ENCODE measurements at places on chromosomes 7 and 10.

- no peak for DNase-seq
These were observed 25.6 kb upstream of the TMEM26 start for GRCh38 chr10:61478621-61479312.

DNA sequence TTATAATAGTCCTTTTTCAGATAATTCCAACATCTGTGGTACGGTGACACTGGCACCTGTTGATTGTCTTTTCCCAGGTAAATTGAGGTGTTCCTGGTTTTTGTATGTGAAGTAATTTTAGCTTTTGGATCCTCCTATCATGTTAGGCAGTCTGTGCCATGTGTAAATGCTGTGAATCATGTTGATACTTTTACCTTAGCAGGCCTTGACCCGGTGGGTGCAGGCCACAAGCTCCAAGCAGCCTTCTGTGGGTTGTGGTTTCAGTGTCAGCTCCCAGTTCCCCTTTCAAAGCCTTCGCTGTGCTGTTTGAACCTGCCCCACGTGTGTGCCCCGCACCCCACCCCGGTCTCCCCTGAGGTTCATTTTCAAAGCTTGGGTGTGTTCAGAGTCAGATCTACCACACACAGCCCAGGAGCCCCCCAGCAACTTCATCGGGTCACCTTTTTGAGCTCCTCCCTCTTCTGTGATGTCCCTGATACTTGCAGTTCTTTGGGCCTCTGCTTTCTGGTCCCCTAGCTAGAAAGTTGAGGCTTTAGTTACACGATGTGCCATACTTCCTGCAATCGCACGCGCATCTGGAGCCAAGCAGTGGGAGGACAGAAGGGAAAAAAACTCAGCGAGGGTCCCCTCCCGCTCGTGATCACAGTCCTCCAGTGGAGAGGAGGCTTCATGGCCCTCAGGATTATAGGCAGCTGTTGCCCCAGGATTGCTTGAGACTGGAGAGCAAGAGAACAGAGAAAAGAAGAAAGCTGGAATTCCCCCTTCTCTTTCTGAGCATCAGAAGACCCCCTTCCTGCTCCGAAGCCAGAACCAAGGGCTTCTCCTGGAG is 8.7 kb upstream of the BHLHA15 start:
- DNase-seq = peak; percentile 26

DNA sequence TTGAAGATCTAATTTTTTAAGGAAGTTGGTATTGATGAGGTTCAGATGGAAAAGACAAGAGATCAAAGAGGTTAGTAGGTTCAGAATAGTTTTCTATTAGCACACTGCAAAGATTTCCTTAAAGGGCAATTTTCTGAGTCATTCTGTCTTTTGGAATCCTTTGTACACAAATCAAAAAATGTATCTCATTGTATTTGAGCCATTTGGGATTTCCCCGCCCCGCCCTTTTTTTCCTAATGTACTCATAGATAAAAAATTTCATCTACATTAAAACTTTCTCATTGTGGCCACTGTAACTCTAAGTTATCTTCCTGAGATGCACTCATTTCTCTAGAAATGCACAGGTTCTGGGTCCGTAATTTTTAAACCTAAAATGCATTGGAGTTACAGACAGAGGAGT is 12.1 kb downstream of the GIMAP6 start:
- no peak for DNase-seq

- no peak for DNase-seq
These were observed 112.1 kb downstream of the SGMS1 start for GRCh38 chr10:50511492-50512213.

GRCh38 chr10:108574233-108574632 is 1349.1 kb downstream of the XPNPEP1 start:
- no peak for DNase-seq

DNA sequence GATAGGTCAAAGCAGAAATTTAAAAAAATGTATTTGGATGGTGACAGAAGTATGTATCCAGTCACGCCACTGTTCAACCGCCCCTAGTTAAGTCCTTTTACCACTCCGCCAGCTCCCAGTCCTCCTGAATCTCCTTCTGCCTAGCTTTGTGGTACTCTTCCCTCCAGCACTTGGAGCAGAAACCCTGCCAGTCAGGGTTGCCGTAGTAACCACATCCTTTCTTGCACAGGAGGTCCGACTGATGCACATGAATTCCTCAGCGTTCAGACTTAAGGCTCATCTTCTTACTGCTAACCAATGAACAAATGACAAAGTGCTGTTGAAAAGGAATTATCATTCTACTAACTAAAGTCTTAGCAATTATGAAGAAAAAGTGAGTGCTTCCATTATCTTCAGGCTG is 175.3 kb upstream of the KCTD7 start:
- DNase-seq = no peak

DNA sequence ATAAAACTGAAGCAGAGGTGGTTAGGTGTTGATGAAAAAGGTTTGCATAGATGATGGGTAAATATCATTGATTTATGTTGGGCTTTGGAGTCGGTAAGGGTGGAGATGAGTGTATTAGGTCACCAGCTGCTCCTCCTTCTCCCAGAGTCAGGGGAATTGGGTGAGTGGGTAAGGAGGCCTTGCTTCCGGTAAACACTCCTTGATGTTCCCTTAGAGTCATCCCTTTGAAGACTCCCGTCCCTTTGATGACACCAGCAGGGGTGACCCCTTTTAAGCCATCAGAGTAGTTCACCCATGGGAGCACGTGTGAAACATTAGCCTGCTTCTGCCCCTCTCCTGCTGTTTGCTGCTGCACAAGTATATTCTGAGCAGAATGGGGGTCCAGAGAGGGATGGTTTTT is 92.2 kb upstream of the DKK1 start:
- DNase-seq = no peak

- DNase-seq = no peak
These were observed 533.1 kb downstream of the KCNMA1 start for GRCh38 chr10:77104459-77104980.

DNA sequence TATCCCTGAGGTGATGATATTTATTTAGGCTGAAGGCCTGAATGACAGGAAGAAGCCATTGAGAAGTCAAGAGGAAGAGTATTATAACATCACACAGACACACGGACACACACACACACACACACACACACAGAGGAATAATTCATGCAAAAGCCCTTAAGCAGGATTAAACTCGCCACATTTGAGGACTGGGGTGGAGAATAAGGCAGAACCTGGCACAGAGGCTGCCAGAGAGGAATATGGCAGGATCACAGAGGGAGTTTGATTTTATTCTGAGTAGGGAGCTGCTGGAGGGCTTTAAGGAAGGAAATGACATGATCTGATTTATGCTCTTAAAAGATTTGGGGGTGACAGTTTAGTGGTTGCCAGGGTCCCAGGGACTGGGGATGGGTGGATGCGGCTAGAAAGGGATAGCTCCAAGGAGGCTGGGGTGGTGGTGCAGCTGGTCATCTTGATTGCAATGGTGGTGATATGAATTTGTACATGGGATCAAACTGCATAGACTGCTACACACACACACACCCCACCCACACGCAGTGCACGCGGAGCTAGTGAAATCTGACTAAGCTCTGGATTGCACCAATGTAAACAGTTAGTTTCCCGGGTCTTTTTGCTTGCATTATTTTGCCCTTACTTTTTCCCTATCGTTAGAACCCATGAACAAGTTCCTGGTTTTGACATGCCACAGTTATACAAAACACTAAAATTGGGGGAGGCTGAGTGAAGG is 11.2 kb downstream of the SMURF1 start:
- DNase-seq = no peak

DNA sequence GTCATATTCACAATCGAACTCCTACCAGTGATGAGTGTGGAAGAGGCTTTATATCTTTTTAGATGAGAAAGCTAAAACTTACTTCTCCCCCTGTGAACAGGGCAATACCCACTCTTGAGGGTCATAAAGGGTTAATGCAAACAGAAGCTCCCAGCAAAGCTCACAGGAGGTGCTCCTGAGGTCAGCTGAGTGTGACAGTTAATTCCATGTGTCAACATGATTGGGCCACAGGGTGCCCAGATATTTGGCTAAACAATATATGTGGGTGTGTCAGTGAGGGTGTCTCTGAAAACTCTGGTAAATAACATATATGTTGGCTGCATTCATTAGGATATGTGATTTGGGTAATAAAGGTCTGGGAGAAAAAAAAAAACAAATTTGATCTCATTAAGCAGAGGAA is 86.0 kb downstream of the HIP1 start:
- DNase-seq = no peak

DNA sequence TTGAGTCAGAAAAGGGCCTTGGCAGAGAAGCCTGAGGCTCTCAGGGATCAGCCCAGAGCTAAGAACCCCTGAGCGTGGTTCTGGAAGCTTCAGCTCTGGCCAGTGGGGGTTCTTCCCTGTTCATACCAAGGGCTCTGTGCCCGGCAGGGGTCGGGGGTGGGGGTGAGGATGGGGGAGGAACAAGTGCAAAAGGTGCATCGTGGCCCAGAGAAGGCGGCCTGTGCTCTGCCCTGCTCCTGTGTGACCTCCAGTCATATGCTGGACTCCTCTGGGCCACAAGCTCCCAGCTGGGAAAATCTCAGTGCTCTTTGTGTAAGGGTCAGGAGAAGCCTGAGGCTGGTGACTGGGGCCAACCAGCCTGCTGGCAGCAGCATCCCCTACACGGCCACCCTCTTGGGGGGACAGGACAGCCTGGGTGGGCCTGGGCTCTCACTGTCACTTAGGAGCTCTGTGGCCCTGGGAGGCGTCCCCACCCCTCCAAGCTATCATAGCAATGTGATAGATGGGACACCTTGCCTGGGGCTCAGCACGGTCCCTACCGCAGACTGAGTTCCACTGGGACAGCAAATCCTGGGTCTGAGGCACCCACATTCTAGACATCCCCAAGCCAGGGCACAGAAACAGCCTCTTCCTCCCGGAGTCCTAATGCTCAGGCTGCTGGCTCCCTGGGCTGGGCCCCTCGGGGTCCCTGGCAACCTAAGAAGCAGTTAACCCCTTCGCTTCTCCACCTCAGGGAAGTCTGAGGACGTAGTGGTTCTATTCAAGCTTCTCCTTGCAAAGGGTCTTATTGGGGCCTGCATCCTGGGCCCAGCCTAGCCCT is 2.5 kb downstream of the MMRN2 start:
- DNase-seq = no peak

DNA sequence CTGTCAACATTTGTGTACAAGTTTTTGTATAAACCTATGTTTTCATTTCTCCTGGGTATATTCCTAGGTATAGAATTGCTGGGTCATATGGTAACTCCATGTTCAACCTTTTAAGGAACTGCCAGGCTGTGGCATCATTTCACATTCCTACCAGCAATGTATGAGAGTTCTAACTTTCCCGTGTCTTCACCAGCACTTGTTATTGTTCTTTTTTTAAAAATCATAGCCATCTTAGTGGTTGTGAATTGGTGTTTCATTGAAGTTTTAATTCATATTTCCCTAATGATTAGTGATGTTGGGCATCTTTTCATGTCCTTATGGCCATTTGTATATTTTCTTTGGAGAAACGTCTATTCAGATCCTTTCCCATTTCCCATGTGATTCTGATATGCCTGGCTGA is 193.0 kb upstream of the PLXNA4 start:
- DNase-seq = no peak

DNA sequence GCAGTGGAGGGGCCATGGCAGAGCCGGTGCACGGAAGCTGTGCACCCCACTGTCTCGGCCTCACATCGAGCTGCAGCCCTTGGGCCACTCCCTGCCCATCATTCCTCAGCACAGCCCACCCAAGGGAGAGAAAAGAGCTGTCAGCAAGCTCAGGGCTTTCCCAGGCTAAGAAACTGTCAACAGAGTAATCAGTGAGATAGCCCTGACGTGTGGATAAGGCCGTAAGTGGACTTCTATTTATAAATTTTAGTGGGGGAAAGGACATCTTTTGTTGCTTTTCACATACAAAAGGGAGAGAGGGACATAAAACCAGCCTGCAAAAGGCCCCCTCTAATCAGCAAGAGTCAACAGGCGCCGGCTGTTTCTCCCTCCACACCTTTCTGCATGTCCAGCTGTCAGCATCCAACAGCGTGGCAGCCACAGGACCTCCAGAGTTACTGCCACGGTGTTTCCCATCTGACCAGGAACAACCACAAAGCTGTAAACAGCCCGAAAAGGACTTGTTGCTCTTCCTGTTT is 56.8 kb upstream of the DDC start:
- DNase-seq = no peak

DNA sequence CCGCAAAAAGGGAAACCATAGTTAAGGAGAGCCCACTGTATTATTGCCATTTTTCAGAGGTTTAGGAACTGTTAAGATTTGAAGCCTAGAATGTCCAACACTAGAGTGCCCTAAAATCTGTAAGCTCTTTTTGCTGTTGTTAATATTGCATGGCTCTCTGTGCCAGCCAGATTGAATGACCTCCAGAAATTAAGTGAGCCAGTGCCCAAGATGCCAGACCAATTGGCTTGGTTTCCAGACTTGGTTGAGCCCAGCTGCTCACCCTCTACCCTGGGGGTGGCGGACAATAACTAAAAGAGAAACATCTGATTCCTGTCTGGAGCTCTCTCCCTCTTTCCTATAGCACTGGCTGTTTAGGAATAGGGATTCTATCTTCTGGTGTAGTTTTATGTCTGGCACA is 340.1 kb downstream of the PHF14 start:
- DNase-seq = no peak

- DNase-seq = no peak
These were observed 109.3 kb downstream of the AOAH start for GRCh38 chr7:36614959-36615358.

DNA sequence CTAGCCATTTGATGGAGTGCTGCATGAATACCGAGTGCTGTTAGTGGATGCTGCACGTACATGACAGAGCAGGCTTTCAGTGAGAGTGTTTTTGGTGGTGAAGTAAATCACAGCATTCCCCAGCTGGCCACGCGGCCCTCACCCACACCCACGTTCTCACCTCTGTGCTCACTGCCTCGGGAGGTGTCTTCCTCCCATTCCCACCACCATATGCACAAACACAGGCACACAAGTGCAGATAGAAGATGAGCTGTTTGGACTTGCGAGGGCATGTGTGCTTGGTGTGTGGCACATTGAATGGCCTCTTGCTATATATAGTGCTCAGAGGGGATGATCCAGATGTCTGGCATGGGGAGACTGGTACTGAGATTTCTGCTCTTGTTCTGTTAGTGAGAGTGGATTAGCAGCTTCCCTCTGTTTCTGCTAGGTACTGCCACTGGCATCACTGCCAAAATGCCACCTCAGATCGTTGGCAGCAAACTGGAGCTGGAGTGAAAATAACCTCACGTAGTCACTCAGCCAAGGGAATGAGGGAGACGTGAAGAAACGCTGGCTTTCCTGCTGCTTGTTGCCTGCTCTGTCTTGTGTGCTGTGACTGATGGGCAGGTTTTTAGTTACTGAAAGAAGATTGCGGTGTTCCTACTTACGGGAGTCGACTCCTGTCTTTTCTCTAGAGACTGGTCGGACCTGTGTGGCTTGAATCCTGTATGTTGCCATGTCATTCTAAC is 19.1 kb downstream of the DNAJB6 start:
- no peak for DNase-seq
